Globus pallidus (tissue), 1 donor: ENCODE measurements at places on chromosomes 2 and 18.

DNA sequence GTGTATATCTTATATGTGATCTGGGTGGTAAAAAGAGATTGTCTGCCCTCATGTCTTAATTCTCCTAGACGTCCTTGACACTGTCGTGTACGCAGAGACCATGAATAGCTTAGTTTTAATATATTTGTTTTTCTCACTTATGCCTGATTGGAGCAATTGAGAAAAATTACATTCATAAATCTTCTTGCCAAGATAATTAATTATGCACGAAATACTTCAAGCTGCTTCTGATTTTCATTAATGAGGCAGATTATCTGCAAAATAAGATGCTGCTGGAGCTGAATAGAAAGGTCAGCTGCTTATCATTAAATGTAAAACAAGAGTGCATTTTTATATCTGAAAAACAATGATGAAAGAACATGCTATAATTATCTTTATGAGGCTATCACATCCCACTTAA, 95.9 kb downstream of the CCDC141 start:
- DNase-seq: no peak

GRCh38 chr2:123532126-123532525, 493.0 kb upstream of the CNTNAP5 start:
- DNase-seq: no peak

DNA sequence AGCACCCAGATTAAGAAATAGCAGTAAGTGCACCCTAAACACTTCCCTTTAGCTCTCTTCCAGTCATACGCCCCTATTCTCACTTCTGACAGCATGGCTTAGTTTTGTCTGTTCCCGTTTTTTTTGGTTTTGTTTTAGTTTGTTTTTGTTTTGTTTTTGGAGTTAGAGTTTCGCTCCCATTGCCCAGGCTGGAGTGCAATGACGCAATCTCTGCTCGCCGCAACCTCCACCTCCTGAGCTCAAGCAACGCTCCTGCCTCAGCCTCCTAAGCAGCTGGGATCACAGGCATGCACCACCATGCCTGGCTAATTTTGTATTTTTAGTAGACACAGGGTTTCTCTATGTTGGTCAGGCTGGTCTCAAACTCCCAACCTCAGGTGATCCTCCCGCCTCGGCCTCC, 2067.7 kb downstream of the SUCLG1 start:
- no peak for DNase-seq

DNA sequence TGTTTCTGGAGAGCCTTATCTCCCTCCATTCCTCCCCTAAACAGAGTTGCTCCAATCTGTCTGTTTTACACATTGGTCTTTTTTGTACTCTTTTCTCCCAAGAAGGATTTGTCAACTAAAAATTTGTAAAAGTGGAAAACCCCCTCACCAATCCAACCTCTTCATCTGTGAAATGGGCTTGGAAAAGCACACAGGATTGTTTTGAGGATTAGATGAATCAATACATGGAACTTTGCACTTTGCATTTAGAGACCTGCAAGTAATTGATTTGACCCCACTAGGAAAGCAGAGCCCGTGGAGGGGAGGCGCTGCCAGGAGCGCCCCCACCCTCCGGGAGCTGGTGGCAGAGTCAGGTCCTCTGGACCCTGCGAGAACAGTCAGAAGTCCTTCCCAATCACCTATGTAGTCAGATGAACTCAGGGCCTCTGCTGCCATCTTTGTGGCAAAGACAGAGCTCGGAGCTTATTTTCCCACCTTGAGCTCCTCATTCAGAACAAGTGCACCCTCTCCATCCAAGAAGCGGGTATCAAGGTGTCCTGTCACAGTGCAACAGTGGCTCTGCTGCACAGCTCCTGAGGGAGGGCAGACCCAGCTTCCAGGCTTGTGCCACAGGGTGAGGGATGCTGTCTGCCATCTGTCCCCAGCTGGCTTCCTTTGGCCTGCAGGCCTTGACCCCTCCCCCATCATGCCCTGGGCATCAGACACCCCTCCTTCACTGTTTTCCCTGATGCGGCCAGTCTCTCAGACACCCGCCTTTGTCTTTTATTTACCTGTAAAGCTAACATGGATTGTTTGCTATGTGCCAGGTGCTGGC, 1.7 kb upstream of the TMEM185B start:
- DNase-seq: no peak

DNA sequence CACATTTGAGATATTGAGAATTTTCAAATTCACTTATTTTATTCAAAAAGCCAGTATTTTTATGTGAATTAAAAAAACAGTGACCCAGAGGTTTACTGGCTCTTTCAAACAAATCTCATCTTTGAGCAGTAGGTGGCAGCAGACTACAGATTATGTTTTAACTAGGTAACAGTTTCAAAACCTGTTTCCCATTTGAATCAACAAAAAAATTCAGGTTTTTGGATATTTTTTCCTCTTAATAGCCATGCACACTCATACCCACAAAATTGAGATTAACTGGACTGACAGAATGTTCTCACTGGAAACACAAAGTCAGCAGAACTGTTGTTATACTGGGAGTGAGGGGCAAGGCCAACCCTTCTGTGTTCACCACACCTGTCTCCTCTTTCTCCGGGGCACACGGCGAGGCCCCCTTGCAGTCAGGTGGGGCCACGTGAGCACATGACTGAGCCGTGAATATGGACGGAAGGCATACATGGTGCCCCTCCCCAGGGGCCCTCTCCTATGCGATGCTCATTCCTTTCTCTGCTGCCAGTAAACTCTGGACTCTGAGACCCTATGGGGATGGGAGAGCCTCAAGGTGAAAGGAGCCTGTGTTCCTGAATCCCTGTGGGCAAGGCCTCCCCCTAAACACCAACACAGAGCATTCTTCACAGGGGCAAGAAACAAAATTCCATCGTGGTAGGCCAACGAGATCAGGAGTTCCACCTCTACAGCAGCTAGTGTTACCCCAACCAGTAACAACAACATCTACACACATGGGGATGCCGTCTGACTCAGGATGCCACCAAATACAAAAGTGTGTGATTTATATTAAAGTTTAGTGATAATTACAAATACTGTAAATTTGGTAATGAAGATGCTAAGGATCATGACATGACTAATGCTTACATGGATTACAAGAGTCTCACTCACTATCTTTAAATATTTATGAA, 80.4 kb downstream of the LPIN2 start:
- peak; percentile 58 for DNase-seq
